ENCODE measurements at places on chromosomes 7 and 10.

DNA sequence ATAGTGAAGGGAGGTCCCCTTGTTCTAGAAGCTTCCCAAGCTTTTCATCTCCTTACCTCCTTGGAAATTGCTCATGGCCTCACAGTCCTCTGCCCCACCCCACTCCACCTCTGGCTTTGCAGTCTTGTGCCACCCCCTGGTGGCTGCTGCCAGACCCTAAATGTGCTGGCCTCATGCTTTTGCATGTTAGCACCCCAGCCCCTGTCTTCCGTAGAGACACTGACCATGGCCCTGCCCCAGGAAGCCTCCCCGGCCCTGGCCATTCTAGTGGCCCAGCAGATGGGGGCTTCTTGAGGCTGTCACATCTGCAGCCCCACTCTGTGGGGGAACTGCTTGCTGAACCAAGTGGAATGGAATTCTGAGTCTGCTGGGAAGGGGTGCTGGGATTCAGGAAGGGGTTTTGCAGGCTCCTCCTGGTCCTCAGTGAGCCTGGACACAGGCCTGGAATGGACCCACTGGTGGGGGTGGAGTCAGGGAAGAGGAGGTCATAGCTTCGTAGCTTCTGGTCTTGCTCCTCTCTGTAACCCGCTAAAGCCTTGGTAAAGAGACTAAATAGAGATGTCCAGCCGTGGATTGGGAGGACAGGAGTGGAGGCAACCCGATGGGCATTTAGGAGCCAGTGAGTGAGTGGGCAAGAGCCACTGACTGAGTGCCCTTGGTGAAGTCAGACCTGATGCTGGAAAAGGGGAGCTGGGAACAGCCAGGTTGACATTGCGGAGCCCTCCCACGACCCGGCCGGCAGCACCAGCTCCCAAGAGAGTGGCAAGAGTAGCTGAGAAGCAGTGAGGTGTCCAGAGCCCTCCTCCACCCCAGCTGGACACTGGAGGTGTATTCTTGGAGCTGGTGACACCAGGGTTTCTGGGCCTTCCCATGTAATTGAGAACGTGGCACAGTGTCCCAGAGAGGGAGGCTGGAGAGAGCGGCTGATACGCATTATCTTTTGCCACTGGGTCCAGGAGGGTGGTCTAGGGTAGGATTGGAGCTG is 20.9 kb downstream of the RAMP3 start:
- DNase-seq = no peak

GRCh38 chr7:8605221-8605620 is 171.8 kb downstream of the NXPH1 start:
- no peak for DNase-seq

- DNase-seq = no peak
These were observed 16.7 kb downstream of the SEMA3A start for GRCh38 chr7:84177758-84178412.

DNA sequence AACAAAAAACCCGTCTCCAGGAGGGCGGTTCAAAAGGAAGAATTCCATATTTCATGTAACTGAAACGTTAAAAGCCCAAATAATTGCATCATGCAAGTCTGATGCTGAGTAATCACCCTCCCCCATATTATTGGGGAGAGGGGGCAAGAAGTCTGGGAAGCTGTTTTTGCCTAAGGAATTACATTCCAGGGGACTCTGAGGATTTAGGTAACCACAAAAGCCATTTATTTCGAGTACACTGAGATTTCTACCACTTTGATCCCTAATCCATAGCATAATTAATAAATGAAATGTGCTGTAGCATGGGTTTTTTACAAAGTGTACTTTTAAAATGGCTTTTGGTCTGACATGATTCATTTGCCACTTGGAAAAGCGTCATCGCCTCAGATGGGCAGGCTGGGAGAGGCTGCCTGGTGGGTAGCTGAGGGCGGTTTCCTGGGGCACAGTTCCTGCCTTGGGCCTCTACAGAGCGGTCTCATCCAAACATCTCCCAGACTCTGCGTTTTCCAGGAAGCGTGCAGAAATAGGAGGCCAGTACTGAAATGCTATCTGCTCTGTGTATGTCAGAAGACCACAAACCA is 106.5 kb downstream of the TCF7L2 start:
- DNase-seq = peak; percentile 88

GRCh38 chr7:112886208-112886607 is 96.0 kb upstream of the TMEM168 start:
- no peak for DNase-seq

DNA sequence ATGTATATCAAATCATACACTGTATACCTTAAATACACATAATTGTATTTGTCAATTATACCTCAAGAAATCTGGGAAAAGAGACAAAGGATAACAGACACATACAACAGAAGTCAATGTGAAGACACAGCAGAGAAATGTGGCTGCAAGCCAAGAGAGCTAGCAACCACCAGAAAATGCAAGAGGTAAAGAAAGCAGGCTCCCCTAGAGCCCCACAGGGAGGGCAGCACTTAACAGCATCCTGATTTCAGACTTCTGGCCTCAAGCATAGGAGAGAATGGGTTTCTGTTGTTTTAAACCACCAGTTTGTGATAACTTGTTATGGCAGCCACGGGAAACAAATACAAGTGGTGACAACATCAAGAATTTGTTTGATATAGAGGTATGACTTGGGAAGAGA is 1197.2 kb downstream of the SORCS1 start:
- no peak for DNase-seq

DNA sequence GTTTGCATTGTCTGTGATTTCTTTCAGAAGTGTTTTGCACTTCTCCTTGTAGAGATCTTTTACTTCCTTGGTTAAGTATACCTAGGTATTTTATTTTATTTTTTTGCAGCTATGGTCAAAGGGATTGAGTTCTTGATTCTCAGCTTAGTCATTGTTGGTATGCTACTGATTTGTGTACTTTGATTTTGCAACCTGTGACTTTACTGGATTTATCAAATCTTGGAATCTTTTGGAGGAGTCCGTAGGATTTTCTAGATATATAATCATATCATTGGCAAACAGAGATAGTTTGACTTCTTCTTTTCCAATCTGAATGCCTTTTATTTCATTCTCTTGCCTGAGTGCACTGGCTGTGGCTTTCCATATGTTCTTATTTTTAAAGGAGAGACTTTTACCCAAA is 41.9 kb downstream of the CCSER2 start:
- no peak for DNase-seq

GRCh38 chr7:98265841-98266271 is 13.8 kb upstream of the TECPR1 start:
- DNase-seq = peak; percentile 91

- DNase-seq = no peak
These were observed 474.4 kb upstream of the GALNT17 start for GRCh38 chr7:70657571-70657970.

DNA sequence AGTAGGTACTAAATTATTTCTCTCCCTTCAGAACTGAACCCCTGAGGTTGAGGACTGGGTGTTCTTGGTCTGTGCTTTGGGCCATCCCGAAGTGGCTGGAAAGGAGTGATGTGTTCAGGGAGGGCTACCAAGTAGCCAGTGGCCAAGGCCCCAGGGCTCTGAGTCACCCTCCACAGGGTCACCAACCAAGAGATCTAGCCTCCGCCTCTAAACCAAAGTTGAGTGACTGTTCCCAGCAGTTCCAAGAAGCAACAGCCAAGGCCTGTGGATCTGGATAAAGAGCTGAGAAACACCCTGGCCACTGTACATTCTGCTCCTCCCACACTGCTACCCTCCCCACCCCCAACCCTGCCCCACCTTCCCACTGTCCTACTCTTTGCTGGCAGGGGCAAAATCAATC is 35.5 kb upstream of the KCNMA1 start:
- DNase-seq = no peak

GRCh38 chr10:69048103-69048502 is 39.8 kb upstream of the SRGN start:
- DNase-seq = peak; percentile 55

DNA sequence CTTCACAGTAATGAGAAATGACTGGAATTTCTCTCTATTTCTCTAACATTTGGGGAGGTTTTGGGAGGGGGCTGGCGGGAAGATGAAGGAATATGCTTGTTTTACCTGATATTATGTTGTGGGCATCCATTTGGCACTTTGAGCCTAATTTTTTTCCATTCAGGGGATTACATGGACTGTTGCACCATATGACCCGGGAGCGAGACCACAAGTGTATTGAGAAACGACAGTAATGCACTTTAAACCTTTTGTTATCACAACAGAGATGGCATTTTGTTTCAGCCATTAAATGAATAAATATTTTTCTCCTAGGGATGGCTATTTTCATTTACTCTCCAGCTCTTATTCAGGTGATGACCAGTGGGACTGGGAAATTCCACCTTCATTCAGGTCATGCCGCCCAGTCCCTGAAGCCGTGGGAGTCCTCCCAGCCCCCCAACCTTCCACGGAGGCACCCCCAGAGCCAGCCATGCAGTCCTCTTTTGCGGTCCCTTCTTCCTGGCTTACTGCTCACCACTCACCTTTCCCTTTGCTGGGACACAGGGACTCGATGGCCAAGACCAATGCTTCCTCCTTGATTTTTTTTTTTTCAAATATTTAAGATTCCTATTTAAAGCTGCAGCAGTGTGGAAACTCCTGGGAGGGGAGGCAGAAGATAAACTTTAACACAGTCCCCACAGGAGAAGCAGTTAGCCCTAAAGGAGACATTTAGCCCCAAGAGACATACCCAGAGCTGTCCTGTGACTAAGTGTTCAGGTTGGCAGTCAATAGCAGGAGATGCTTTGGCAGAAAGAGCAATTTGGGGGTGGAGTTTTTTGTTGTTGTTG is 190.9 kb upstream of the YAE1 start:
- no peak for DNase-seq

- peak; percentile 16 for DNase-seq
These were observed 84.0 kb downstream of the PTPN20 start for GRCh38 chr10:46995234-46995633.

- no peak for DNase-seq
These were observed 88.2 kb upstream of the FAM133B start for GRCh38 chr7:92678291-92678920.

- no peak for DNase-seq
These were observed 228.5 kb downstream of the MTERF1 start for GRCh38 chr7:91651986-91652385.

- peak; percentile 13 for DNase-seq
These were observed 169.1 kb downstream of the DIP2C start for GRCh38 chr10:520402-520787.

GRCh38 chr7:101537205-101537604 is 91.9 kb downstream of the MYL10 start:
- no peak for DNase-seq

- DNase-seq = no peak
These were observed 570.1 kb upstream of the MGMT start for GRCh38 chr10:128896963-128897362.

GRCh38 chr10:127998501-127999144 is 91.7 kb downstream of the PTPRE start:
- no peak for DNase-seq

DNA sequence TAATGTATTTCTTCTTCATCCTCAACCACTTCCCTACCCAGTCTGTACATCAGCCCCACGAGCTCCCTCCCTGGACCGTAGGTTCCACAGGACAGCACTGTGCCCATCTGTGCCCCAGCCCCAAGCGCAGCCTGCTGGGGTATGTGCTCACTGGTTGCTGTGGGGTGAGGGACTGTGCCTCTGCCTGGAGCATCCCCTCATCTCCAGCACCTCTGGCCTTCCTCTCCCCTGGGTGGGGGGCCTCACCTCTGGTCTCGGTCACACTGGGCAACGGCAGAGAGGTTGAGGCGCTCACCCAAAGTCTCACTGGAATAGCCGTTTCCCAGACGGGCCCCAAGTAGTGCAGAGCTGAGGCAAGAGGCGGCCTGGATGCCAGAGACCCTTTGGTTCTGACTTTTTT is 1.5 kb upstream of the PRKAR1B start:
- no peak for DNase-seq

DNA sequence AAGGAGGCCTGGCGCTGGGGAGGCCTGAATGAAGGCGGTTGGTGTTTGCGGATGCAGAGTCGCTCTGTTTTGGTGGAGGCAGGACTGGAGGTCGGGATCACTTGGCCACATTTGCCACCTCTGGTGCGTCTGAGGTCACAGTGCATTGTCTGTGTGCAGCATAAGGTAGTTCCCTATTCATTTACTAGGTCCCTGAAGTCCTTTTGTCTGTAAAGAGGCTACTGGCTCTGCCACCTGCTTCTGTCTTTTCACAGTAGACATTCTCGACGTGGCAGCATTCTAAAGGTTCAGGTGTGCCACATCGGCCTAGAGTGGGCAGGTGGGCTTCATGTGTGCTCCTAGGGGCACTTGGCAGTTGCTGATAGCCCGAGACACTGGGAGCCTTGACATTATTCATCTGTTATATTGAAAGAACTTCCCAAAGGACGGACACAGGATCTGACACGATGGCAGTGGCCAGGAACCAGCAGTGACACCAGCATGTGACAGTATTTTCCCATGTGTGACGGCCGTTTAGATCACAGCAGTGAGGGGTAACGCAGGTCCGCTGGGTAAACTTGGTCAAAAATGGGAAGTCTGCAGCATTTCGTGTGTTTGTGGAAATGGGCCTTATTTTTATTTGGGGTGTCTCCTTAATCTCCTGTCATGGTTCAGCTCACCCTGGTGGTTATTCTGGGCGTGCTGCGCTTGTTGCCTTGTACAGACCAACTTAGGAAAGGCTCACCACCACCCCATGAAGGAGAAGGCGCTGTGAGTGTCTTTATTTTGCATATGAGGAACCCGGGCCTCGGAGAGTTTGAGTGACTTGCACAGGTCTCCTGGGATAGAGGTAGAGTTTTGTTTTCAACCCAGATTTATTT is 5.9 kb downstream of the MGMT start:
- no peak for DNase-seq

DNA sequence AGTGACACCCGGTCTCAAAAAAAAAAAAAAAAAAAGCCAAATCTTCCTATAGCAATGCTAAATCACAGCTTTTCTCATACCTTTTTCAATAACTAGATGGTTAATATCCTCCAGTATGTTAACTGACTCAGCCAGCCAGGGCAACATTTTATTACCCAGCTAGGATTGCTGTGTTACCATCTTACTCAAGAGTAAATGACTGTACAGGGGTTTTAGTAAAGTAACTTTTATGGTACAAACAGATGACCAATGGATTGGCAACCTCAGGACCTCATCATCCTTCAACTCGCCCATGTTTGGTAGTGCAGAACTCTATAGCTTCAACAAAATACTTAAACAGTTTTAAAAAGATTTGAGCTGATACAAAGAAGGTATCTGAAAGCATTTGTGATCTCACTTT is 59.5 kb downstream of the HBP1 start:
- DNase-seq = no peak

DNA sequence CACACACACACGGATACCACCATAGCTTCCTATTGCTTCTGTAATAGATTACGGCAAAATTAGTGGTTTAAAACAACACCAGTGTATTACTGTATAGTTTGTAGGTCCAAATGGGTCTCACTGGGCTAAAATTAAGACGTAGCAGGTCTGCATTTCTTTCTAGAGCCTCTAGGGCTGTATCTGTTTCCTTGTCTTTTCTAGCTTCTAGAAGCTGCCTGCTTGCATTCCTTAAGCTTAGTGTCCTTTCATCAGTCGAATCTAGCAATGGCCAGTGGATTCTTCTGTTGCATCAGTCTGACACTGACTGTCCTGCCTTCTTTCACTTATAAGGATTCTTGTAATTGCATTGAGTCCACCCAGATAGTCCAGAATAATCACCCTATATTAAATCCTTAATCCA is 882.3 kb downstream of the PCDH15 start:
- DNase-seq = no peak

All from AG10803 (cell line).